Brain pericyte (primary cell): ENCODE measurements at places on chromosomes 3 and 15.

- peak; percentile 91 for DNase-seq
Observed at GRCh38 chr3:10955711-10956453, 36.7 kb upstream of the SLC6A1 start.

DNA sequence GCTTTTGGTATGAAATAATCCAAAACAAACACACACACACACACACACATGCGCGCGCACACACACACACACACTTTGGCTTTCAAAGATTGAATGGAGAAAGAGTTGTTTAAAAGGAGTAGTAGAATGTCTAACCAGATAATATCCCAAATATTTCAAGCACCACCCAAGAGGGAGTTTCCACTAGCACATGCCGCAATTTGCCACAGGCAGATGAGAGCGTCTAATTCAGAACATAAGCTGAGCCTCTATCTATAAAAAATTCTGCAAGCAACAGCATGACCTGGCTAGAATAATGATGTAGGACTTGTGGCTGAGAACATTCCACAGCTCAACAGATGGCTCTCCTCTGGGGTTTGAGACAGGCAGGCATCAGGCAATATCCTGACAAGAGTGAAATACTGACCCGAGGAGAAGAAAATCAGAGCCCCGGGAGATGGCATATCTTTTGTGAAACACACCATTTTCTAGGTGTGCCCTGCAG, 302.5 kb upstream of the GADL1 start:
- DNase-seq = no peak

GRCh38 chr15:83115410-83115809, 8.0 kb downstream of the TM6SF1 start:
- DNase-seq = no peak

DNA sequence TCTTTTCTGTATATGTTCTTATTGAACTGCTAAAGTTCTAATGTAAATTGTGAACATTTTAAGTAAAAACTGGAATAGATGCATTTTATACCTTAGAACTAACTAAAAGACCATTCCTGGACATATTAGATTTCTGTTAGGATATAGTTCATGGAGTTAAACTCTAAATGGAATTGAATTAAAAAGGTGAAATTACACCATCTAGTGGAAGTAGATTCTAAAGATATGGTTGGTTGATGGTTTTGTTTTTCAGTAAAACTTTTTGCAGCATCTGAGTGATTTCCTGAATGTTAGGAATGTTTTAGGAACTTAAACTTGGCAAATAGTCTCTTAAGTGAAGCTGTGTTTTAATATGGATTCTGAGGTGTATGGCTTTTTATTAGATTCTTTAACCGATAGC, 96.8 kb downstream of the SLMAP start:
- no peak for DNase-seq

DNA sequence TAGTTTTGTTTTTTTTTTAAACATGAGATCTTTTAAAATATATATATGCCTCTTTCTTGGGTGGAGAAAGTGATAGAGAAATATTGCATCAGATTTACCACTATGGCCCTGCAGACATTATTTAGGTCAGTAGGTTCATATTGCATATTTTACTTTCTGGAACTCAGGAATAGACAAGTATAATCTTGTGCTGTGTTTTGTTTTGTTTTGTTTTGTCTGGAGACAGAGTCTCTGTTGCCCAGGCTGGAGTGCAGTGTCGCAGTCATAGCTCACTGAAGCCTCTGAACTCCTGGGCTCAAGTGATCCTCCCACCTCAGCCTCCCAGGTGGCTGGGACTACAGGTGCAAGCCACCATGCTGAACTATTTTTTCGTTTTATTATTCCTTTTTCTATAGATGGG, 21.5 kb upstream of the DUT start:
- DNase-seq = no peak

- peak; percentile 16 for DNase-seq
Observed at GRCh38 chr15:84685304-84685703, 27.3 kb upstream of the NMB start.

DNA sequence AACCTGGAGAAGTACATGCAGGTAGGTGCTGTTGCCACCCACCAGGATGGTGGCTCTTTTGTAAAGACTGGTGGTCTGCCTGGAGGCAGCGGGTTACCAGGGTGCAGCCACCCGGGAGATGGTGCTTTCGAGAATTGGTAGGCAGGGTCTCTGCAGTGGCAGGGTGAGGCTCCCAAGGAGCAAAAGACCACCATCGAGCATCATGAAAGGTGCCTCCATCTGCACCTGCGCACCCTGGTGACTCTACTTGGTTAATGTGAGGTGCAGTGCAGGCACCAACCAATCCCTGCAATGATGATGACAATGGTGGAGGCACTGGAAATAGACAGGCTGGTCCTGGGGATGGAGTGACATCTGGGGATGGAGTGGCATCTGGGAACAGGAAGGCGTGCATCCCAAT, 236.7 kb downstream of the ADAMTS17 start:
- DNase-seq = no peak

GRCh38 chr3:112389961-112390360, 57.0 kb downstream of the CD200 start:
- DNase-seq = no peak

DNA sequence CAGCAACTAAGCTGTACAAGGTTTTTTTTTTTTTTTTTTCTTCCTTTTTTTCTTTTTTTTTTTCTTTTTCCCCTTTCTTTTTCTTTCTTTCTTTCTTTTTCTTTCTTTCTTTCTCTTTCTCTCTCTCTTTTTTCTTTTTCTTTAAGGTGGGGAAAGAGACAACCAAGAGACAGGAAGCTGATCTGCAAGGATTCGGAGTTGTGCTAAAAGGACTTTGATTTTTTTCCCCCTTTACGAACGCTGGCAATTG, 148 bp downstream of the RBMS3 start:
- DNase-seq = no peak
